NT2/D1 (cell line): ENCODE measurements at places on chromosomes 3 and 15.

- DNase-seq, result no peak
Observed at GRCh38 chr15:45441686-45442085, 63.3 kb upstream of the GATM start.

DNA sequence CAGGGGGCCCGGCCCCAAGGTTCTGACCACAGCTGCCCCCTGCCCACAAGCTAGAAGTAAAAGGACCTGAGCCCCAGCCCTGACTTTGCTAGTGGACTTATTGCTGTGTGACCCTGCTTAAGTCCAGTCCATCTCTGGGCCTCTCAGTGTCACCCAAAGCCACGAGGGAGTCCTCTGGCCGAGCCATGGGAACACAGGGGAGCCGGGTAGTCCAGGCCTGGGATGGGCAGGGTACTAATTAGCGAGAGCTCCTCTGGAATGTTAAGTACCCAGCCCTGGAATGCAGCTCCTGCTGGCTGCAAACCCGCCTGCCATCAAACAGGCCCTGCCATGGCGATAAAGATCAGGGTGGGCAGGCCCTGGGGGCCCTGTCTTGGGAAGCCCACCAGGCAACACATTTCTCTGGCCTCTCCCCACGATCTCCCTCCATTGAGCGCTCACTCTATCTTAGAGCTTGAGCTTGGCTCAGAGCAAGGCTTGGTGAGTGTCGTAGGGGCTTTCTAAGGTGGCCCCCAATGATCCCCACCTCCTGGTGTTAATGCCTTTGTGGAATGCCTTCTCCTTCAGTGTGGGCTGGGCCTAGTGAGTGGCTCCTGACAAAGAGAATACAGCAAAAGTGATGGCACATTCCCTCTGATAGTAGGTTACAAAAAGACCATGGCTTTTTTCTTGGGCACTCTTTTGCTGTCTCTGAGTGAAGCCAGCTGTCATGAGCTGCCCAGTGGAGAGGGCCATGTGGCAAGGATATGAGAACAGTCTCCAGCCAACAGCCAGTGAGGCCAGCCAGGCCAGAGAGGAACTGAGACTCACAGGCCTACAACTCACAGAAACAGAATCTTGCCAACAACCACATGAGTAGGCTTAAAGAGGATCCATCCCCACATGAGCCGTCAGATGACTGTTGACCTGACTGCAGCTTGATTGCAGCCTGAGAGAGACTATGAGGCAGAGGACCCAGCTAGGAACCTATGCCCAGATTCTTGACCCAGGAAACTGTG, 133.1 kb downstream of the SMAD6 start:
- DNase-seq, result peak; percentile 92

GRCh38 chr3:152304160-152304559, 35.4 kb downstream of the MBNL1 start:
- DNase-seq, result no peak

GRCh38 chr3:54177816-54178215, 55.5 kb downstream of the CACNA2D3 start:
- no peak for DNase-seq

DNA sequence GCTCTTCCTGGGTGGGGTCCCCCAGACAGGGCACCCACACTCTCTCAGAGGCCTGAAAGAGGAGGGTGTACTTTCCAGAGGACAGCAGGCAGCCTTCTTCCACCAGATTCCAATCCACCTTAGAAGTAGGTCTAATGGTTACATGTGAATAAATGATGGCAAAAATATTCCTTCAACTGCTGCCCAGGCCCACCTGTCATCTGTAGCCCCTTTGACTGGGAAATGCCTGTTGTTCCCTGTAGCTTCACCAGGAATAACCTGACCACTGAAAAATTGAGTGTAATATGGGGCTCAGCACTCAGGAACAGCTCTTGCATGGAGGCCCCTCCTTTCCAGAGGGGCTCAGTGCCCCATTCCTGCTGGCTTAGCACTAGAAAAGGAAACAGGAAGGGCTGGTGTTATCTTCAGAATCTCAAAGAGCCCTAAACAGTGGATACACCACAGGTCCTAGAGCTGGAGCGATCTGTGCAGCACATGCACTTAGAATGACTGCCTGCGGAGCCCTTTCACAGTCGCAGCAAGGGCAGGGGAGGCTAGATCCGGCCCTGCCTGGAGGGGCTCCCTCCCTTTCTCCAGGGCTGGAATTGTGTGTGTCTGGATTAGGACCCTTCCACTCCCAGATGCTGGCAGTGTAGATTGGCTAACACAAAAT, 32.1 kb downstream of the SLC22A14 start:
- DNase-seq, result peak; percentile 6

DNA sequence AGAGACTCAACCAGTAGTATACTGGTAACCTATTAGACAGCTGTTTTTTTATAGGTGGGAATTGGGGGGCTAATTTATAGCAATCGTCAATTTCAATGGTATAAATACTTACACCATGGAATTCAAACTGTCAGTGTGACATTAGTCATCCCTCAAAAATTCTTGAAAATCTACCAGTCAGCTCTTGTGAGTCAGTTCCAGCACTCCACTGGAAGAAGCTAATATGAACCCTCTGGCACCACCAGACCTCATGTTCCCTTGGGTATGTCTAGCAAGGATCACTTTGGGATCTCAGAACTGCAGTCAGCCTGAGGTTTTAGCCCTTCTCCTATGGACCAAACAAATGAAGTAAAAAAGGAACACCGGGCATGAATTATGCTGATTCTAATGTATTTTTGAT, 11.8 kb upstream of the UACA start:
- DNase-seq, result no peak

DNA sequence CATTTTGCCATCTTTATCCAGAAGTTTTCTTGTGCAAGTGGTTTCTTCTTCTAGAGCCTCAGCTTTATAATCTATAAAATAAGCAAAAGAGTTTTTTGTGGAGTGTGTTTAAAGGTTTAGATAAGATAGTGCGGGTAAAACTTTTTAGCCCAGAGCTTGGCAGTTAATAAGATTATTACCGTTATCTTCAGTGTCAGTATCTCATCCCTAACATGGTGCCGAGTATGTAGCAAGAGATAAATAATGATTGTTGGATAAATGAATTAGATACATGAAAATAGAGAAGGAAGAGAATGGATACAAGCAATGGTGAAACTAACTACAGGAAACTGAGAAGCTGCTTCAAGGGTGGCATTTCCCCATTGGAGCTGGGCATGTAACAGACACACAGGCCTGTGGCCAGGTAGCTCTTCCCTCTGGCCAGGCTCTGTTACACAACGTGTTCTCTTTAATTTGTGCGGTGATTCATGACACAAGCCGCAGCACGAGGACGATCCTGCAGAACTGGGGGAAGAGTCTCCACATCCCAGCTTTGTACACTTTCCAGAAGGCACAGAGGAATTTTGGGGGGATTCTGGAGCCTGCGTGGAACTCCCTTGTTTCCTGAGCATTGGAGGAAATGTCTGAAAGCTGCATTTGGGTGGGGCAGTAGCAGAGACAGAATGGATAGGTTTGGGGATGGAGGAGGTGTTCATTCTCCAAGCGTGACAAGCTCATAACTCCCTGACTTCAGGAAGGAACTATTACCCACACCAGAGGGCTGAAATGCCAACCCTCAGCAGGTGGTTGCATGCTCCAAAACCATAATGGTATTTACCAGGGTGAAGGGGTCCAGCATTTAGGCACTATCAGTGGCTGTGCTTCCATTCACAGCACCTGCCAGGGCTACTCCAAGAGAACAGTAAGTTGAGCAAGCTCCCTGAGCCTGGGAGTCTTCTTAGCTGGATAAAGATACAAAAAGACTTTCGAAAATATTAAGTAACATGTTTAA, 14.2 kb upstream of the ST6GAL1 start:
- DNase-seq, result no peak

DNA sequence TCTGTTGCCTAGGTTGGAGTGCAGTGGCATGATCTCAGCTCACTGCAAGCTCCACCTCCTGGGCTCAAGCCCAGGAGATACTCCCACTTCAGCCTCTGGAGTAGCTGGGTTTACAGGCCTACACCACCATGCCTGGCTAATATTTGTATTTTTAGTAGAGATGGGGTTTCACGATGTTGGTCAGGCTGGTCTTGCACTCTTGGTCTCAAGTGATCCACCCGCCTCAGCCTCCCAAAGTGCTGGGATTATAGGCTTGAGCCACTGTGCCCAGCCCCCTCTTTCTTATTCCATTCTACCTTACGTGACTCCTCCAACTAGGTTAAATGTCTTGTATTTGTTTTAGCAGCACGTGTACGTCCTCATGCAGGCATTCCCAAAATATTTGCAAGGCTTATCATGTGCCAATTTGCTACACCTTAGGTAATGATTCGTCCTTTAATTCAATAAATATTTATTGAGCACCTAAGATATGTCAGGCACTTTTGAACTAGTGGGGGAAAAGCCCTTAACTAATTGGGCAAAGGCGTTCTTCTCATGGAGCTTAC, 14.9 kb upstream of the MAGI1 start:
- DNase-seq, result no peak

GRCh38 chr15:51751697-51752683, 593 bp downstream of the TMOD2 start:
- DNase-seq, result no peak

- no peak for DNase-seq
Observed at GRCh38 chr3:66200147-66200546, 20.7 kb upstream of the SLC25A26 start.

DNA sequence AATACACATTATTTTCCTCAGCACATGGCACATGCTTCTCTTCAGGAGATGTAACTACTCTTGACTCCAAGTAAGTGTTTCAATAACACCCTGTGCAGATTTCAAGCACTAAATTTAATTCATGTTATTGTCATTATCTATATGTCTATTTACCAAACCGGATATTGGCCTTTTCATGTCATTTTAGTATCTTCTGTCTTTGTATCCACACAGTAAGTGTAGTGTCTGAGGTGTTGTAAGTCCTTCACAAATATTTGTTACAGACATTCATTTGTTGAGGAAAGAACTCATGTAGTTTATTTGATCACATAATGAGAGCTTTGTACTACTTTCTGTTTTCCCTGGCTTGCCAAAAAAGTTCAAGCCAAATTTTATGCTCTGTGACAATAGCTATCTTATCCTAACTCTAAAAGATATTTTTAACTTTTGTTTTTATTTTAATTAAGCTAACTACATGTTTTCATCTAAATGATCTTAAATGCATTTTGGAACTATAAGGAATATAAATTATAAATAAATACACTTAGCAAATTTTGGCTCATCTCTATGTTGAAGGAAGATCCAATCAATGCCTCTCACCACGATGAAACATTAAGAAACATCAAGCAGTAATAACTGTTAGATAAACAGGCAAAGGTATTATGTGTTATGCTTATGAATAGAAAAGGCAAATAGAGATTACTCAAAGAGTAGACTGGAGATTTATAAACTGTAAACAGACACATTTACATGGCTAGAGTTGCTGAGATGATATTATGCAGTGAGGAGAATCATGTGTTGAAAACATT, 48.3 kb downstream of the SPTSSB start:
- DNase-seq, result no peak

- DNase-seq, result no peak
Observed at GRCh38 chr3:66439666-66440344, 61.0 kb downstream of the LRIG1 start.

DNA sequence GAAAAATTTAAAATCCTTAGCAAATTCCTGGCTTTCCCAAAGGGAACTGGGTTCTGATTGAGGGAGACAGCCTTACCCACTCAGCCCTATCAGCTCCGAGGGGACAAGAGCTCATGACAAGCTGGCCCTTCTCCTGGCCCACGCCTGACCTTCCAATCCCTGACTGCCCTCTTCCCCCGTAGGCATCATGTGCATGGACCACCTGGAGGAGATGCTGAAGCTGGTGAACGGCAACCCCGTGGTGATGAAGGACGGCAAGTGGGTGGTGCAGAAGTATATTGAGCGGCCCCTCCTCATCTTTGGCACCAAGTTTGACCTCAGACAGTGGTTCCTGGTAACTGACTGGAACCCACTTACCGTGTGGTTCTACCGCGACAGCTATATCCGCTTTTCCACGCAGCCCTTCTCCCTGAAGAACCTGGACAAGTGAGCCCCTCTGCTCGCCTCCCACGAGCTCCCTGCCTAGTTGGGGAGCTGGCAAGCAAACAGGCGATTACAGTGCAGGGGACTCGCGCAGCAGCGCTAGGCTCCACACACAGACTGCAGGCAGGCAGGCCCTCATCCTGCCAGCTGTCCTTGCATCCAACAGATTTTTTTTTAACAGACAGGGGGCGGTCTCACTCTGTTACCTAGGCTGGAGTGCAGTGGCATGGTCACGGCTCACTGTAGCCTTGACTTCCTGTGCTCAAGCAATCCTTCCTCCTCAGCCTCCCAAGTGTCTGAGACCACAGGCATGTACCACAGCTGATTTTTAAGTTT, 16.8 kb downstream of the RPUSD3 start:
- DNase-seq, result peak; percentile 51

GRCh38 chr3:86228101-86228500, 762.8 kb downstream of the VGLL3 start:
- no peak for DNase-seq

- no peak for DNase-seq
Observed at GRCh38 chr3:69092030-69092516, 7.3 kb downstream of the ARL6IP5 start.

- no peak for DNase-seq
Observed at GRCh38 chr15:55980511-55980910, 12.9 kb downstream of the NEDD4 start.

DNA sequence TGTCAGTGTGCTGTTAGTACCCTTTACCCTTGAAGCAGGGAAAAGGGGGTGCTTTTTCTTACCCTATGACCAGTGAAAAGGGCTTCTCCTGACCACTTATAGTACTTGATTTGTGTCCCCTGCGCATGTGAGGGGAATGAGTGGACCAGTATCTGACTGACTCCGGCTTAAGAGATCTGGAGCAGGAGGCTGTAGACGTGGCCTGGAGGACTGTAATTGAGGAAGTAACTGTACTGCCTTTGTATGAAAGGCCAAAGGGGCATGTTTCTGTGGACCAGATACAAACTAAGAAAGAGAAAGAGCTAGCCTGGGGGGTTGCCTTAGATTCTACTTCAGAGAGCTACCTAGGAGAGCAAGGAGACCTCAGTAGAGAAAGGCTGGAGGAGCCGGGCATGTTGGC, 89.9 kb upstream of the TBL1XR1 start:
- no peak for DNase-seq

GRCh38 chr3:188964957-188965356, 206.8 kb upstream of the TPRG1 start:
- DNase-seq, result no peak

DNA sequence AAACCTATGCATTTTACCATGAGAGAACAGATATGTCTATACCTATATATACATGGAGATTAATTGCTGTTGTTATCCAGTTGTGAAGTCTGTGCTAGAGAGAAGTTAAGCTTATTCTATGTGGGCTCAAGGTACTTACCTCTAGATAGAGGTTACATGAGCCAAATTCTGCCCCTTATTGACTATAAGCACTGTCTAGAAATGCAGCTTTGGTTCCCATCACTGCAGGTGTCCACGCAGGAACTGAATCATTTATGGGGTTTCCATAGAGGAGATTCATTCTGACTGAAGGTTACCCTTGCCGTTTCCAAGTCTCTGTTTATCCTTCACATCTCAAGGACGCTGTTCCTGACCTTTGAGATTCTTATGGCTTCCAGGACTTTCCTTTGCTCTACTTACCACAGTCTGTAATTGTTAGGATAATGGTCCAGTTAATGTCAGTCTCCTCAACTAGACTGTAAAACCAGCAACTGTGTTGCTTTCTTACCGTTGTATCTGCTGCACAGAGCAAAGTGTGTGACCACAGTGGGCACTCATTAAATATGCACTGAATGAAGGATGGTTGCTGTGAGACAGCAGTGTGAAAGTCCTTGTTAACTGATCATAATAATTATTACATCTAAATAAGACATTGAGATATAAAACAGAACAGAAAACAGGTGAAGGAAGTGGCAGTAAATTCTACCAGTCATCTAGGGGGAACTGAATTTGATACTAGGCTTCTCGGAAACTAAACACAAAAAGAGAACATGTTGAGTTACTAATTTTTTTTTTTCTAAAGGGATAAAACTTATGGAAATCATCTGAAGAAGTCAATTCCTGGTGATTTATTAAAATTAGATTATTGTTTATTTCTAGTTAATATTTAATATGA, 44.0 kb upstream of the BCL6 start:
- no peak for DNase-seq
